ENCODE measurements at places on chromosomes 1 and 21.

DNA sequence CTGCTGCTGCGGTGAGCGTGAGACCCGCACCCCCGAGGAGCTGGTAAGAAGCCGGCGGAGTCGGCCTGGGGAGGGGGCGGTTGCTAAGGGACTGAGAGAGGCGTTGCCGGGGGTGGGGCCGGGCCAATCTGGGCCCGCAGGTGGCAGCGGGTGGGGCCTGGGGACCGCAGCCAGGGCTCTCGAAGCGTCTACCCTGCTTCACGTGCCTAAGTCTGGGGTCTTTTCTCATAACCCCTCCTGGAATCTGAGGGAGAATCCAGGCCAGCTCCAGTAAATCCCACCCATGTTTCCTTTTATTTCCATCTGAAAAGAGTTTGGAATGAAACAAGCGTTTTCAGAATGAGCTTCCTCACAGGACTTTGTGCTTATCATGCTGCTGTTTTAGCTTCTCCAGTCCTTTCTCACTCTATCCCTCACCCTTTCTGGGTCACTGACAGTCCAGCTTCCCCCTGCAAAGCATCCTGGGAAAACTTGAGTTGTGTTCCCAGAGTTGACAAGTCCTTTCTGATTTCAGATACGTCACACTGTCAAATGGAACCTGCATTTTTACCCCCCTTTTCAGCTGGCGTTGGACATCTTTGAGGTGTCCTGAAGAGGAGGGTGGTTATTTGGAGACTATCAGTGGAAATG lies 431 bp downstream of the CLCN6 start:
- peak; percentile 29 for DNase-seq

DNA sequence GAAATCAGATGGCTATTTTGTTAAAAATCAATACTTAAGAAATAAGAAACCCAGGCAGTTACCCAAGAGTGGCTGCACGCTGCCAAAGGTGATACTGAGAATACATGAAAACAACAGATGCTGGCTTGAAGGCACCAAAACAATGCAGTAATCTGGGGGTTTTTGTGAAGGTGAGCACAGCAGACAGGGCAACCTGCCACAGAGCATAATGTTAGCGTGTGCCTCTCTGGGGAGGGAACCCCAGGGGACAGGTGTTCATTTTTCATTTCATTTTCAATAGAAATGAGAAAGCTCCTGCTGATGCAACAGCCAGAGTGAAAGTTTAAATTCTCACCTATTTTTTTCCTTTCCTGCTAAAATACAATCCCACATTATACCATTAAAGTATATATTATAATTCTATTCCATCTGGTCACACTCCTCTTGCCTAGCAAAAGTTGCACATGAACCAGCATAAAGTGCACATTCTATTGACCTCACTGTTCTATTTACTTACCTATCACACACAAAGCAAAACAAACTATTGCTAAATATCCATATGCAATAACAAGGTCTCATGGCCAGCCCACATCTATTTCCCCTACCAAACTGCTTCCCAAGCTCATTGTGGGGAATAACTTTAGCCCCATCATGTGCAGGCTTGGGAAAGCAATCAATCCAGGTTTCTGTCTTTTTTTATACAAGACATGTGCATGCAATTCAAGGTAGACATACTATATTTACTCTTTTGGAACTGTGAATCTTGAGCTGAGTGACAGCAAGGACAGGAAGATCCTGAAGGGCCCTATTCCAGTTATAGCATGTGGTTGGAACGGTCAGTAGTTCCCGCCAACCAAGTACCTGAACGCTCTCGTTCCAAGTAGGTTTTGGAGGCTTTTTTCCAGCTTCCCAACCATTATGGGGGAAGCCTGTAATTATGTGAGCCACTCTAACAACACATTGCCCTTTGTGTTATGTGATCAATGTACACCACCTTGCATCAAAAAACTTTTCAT lies 173.6 kb downstream of the RERE start:
- peak; percentile 49 for DNase-seq

GRCh38 chr21:35226968-35227744 lies 178.1 kb upstream of the RUNX1 start:
- peak; percentile 51 for DNase-seq

GRCh38 chr1:57752843-57753242 lies 329.0 kb upstream of the DAB1 start:
- no peak for DNase-seq

- DNase-seq: no peak
These were observed 83.0 kb downstream of the RIPK4 start for GRCh38 chr21:41683815-41684214.

GRCh38 chr1:213905344-213905743 lies 82.4 kb upstream of the PROX1 start:
- no peak for DNase-seq

DNA sequence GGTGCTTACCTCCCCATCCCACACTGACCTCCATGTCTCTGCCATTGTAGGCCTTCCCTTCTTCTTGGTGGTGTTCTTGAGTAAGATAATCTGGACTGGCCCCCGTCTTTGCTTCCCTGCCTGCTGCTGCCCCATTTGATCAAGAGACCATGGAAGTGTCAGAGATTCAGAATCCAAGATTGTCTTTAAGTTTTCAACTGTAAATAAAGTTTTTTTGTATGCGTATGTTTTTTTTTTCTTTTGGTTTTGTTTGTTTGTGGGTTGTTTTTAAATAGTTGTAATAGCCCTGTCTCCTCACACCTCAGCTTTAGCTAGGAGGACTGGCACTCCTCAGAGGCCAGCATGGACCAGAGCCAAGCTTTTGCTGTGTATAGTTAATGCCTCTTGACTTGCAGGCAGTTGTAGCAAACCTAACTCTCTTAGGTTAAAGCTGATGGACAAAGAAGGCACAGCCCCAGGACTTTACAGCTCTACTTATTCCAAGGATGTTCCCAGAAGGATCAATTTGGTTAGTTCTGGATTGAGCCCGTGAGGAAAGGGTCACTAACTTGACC lies 5.6 kb upstream of the YBX1 start:
- DNase-seq: no peak

- DNase-seq: no peak
These were observed 48.4 kb upstream of the RNPC3 start for GRCh38 chr1:103477101-103477500.

GRCh38 chr1:150890033-150890416 lies 3.1 kb downstream of the CTXND2 start:
- DNase-seq: no peak

- no peak for DNase-seq
These were observed 65.7 kb downstream of the LACTBL1 start for GRCh38 chr1:22906968-22907367.

- DNase-seq: no peak
These were observed 221.0 kb upstream of the FOXD3 start for GRCh38 chr1:63101336-63101735.

DNA sequence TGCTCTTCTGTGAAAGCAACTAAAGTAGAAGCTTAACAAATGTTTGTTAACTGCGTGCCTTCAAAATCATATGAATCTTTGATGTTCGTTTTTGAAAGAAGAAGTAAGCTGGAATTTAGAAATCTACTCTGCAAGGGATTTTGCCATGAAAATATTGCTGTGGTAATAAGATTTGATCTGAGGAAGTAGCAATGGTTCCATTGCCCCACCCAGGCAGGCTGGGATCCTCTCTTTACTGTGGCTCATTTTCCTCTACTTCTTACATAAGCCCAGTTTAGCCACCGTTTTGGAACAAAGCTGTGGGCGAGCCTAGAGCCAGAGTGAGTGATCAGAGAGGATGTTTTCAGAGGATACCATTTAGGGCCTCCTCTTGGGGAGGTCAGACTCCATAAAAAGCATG lies 20.3 kb upstream of the PTGFRN start:
- DNase-seq: no peak

GRCh38 chr1:220701974-220702373 lies 11.8 kb downstream of the C1orf115 start:
- DNase-seq: no peak

DNA sequence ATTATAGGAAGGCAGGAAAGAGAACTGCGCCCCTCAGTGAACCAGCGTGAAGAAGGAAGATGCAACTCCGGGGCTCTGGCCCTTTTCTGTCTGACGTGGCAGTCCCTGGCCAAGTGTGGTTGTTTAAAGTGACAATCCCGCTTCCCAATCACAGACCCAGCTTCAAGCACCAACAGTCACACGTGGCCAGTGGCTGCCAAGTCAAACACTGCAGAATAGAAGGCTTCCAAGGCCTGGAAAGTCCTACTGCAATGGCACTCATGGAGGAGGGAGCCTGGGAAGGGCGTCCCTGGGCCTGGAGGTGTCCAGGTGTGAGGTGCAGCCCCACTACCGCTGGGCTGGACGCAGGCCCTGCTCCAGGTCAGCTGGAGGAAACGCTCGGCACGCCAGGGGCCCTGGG lies 143.8 kb downstream of the CASZ1 start:
- DNase-seq: no peak

GRCh38 chr1:40628903-40629292 lies 36.6 kb downstream of the RIMS3 start:
- DNase-seq: no peak

GRCh38 chr1:159282118-159282517 lies 20.0 kb upstream of the FCER1A start:
- peak; percentile 2 for DNase-seq

- DNase-seq: no peak
These were observed 142.7 kb downstream of the MRPS6 start for GRCh38 chr21:34215911-34216717.

Data from CD4-positive, alpha-beta T cell treated with Interleukin-4 for 1 hour (primary cell).